ENCODE measurements at places on chromosomes 1 and 21.

DNA sequence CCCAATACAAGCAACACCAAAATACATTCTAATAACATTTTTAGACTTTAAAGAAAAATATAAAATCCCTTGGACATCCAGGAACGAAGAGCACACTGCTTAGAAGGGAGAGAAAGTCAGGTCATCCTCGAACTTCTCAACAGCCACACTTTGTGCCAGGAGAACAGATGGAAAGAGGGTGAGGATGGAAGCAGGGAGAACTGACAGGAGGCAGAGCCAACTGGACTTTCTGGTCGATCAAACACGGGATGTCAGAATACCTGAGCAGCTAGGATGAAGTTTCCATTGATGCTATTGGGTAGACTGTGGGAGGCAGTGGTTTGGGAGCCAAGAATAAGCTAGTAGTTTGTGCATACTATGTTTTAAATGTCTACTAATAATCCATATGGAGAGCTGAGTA is 111.4 kb downstream of the TOMM20 start:
- DNase-seq: no peak

DNA sequence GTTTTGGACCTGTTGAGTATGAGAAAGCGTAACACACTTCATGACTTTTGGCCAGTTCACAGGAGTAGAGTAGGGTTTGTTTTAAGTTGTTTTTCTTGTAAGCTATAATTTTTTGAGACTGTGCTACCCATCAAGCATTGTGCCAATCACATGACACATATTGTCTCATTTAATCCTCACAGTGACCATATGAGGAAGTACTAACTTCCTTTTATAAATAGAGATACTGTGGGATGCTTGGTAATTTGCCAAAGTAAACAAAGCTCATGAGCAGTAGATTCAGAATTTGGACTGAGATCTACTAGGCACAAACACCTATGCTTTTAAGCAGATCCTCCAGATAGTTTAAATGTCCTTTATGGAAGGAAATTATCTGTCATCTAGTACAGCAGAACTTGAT is 178.3 kb downstream of the CACNA1E start:
- no peak for DNase-seq

DNA sequence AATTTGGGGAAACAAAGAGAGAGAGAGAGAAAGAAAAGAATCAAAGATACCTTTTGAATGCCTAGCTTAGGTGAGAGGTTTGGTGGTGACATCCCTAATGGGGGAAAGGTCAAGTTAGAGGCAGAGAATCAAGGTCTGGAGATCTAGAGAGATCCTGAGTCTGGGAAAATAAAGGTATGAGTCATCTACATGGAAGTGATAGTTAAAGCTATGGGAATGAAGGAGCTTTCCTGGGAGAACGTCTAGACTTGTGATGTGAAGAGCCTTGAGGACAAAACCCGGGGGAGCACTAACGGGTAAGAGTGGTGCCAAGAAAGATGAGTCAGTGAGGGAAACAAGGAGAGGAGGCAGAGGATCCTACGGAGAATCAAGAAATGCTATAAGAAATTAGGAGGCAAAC is 110.8 kb upstream of the RUNX1 start:
- DNase-seq: no peak

- DNase-seq: no peak
These were observed 12.0 kb upstream of the RHOU start for GRCh38 chr1:228723287-228723686.

- no peak for DNase-seq
These were observed 71.2 kb downstream of the LHX4 start for GRCh38 chr1:180301135-180301742.

- DNase-seq: peak; percentile 21
These were observed 33.4 kb downstream of the RGS7 start for GRCh38 chr1:241323514-241324195.

- DNase-seq: no peak
These were observed 6.5 kb downstream of the EPS15 start for GRCh38 chr1:51512606-51513005.

GRCh38 chr21:45899317-45900033 is 82.1 kb upstream of the COL6A1 start:
- DNase-seq: no peak

DNA sequence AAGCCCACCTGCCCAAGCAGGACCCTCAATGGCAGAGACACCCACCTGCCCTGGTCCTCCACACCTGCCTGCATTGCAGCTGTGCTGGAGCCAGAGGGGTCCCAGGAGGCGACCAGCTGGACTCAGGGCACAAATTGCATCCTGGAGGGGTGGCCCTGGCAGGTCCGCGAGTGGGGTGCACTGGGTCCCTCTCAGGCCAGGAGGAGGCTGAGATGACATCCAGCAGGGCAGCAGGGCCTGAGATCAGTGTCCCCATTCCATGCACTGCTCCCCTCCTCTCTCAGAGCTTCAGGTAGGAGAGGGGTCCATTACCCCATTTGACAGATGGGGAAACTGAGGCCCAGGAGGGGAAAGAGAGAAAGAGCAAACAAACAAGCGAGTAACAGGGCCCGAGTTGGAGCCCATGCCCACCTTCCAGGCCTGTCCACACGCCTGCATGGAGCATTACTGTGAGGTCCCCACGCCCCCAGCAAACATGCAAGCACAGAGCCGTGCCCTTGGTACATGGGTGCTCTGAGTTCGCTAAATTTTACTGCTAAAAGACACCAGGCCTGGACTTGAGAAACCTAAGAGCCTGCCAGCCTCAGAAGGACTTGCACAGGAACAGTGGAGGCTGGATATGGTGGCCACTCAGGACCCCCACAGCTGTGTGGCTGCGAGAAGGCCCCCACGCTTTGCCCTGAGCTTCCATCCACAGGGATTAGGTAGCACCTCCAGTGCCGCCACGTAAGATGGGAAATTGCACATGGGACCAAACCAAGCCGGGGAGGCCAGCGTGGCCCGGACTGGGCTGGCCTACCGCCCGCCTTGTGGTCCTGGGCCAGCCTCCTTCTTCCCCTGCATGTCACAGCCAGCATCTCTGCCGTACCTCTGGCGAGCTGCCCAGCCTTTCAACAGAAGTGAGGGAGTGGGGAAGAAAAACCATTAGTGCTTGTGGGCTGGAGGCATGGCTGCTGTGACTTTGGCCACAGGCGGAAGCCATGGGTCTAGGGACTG is 7.4 kb downstream of the WNT3A start:
- DNase-seq: no peak

- DNase-seq: no peak
These were observed 43.0 kb upstream of the TARS2 start for GRCh38 chr1:150444232-150444631.

DNA sequence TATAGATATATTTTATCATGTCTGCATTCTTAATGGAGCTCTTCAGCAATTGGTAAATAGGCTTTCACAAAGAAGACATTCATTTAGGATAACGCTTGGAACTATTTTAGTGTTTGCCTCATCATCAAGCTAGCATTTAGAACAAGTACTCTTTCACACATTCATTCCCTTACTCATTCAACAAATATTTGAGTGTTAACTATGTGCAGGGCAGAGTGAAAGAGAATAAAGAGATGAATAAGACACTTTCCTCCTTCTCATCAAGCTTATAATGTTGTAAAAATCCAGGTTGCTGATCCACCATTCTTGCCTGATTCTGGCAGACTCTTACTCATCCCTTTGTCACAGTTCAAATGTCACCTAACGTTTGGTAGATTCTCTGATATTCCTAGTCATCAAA is 386.3 kb upstream of the BEND5 start:
- no peak for DNase-seq

- no peak for DNase-seq
These were observed 20.9 kb upstream of the PPIE start for GRCh38 chr1:39717809-39718208.

DNA sequence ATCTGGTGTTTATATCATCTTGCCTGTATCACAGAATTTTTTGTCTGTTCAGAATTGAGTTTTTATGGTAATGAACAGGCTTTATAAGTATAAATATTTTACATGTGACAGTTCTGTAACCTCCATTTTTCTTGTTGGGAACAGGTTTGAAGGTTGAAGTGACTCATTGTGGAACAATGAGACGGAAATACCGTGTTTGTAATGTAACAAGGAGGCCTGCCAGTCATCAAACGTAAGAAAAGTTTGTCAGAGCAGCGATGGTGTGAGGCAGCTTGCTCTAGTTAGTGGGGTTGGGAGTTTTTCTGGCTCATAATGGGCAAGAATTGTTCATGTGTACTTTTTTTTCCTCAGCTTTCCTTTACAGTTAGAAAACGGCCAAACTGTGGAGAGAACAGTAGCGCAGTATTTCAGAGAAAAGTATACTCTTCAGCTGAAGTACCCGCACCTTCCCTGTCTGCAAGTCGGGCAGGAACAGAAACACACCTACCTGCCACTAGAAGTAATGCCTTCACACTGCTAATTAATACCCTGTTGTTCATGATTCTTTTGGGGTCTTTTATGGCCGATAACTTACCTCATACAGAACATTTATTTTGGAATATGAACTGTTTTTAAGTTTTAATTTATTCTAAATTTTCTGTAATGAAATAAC is 75.2 kb upstream of the TEKT2 start:
- no peak for DNase-seq

DNA sequence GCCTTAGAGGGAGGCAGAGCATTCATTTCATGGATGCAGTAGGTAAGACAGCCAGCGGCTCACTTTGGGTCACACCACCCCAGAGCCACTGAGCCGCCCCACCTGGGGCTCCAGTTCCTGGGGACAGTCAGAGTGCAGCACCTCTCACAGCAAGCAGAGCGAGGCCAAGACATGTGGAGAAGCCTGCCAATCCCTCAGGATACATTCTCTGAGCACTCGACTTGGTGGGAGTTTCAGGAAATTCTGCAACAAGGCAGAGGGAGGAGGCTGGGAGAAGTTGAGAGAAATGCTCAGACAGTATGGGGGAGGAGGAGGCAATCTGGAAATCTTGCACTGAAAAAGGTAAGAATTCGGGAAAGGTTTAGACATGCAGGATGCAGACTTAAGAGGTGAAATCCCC is 60.8 kb upstream of the WLS start:
- DNase-seq: no peak

DNA sequence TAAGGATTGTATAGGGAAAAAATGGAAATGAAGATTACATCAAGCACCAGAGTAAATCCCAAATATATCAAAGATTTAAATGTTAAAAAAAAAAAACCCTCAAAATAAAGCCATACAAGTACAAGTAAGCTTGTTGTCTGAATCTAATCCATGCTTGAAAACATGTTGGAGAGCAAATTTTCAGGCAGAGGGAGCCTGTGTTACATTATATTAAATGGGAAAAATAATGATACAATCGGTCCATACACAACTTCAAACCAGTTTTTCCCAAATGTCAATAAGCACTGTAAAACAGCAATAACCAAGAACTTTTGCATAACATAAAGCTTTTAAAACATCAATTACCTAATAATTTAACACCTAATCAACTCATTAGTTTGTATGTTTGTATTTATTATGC is 949.4 kb upstream of the ADGRL4 start:
- DNase-seq: no peak

- peak; percentile 61 for DNase-seq
These were observed at the start of gene ARHGEF19 for GRCh38 chr1:16212251-16212961. TSS of gene ARHGEF19 (minus strand) at chr1:16212652. CDS start at chr1:16209054, 3,598 bp downstream.

GRCh38 chr1:221310180-221310579 is 430.9 kb downstream of the HLX start:
- no peak for DNase-seq

DNA sequence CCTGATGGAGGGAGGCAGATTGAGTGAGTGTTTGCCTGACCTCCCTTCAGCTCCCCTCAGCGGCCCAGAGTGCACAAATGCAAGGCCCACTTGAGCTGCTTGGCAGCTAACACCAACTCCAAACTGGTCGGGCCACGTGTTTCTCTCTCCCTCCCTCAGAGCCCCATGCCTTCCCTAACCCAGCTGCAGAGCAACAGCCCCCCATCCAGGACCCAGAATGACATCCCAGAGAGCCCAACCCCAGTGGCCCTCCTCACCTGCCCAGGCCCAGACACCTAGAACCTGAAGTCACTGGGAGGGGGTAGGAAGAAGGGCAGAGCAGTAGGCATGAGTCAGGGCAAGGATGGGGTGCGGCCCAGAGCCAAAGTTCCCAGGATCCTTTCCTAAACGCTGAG is 789 bp upstream of the S100A14 start:
- DNase-seq: no peak

- DNase-seq: no peak
These were observed 88.8 kb downstream of the MAST2 start for GRCh38 chr1:45892068-45892785.

DNA sequence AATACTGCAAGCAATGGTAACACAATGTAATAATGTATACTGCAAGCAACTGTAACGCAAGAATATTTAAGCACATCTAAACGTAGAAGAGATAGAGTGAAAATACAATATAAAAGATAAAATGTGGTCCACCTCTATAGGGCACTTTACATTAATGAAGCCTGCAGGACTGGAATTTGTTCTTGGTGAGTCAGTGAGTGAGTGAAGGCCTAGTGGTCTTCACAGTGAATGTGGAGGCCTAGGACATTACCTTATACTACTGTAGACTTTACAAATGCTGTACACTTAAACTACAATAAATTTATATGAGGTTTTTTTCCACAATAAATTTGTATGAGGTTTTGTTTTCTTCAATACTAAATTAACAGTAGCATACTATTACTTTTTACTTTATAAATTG is 287.4 kb upstream of the SNX7 start:
- no peak for DNase-seq

DNA sequence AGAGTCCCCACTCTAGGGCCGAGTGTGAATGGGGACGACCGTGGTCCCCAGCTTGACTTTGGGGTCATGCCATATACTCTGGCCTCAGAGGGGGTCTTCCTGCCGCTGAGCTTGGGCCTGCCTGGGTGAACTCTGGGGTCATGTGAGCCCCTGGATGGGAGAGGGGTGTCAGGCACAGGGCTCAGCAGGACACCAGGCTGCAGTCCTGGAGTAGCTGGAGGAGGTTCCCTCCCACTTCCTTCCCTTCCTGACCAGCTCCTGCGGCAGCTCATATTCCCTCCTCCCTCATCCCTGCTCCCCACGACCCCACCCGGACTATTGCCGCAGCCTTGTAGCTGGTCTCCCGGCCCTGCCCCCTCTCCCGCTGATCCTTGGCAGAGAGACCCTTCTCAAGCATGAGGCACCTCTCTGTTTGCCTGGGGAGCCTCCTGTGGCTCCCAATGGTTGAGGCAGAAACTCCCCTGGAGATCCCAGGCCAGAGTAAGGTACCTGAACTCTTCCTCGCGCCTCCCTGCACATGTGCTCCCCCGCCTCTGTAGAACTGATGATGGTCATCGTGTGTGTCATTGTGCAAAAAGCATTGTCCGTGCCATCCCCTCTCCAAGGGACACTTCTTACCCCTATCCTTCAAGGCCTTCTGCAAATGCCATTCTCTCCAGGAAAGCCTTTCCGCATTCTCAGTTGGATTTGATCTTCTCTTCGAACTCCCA is 1.8 kb downstream of the TNFRSF1B start:
- no peak for DNase-seq

DNA sequence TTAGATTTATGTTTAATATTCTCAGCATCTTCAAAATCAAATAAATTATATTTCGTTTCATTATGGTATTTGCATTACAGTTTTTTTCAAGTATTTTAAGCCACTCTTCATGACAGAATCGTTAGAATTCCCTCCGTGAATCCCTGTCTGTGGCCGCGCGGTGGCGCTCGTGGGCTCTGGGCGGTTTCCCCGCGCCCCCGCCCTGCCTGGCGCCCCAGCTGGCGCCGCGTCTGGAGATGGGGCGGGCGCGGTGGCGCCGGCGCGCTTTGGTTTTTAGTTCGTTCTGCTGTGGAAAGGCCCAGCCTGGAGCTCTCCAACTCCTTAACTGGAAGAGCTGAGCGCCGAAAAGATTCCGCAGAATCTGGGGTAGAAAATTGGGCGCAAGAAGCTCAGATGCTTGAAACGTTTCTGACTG is 25.7 kb downstream of the PRMT2 start:
- DNase-seq: no peak

- DNase-seq: no peak
These were observed 15.4 kb downstream of the SLC2A7 start for GRCh38 chr1:9010781-9011323.

All from NCI-H1048 (cell line).